AG09319 (cell line): ENCODE measurements at places on chromosomes 7 and 10.

- DNase-seq = no peak
Measured at GRCh38 chr10:133098426-133099124, 10.9 kb downstream of the ADGRA1 start.

DNA sequence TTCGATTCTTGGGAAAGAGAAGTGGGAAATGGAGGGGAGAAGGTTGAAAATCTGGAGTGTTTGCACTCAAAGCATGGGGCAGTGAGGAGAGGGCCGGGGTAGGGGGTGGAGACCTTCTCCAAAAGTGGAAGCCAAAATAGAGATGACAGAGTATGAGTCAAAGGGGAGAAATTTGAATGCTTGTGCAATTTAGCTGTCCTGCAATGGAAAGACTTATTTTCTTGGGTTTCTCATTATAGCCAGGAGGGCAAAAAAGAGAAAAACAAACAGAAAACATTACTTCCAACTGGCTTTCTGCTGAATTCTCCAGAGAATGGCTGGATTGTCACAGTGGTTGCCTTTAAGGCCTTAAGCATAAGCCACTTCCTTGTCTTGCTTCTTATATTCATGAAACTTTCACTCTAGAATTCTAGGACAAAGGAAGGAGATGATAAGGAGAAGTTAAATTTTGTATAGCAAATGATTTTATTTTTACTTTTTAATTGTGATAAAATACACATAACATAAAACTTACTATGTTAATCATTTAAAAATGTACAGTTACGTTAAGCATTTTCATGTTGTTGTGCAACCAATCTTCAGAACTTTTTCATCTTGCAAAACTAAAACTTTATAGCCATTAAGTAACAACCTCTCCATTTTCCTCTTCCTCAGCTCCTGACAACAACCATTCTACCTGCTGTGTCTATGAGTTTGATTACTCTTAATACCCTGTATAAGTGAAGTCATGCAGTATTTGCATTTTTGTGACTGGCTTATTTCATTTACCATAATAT lies 100.2 kb downstream of the GPR85 start:
- DNase-seq = peak; percentile 23

DNA sequence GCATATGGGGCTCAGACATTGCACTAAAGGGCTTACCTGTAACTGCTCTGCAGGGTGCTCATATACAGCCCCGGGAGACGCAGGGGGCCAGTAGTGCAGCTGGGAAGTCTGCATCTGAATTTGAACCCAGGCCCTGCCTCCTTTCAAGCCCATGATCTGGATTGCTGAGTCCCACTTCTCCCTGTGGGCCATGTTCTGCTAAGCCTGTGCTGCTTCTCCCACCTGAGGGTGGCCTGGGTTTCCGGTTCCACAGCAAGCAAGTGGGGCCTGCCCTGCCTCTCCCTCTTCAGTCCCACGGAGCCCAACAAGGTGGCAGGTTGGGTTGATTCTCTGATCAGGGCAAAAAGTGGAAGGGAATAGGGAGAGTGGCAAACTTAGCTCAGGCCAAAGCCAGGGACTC lies 56.6 kb upstream of the GDF10 start:
- DNase-seq = no peak

GRCh38 chr7:1134951-1135350 lies 25.0 kb downstream of the ZFAND2A start:
- no peak for DNase-seq

- DNase-seq = no peak
Measured at GRCh38 chr10:78000956-78001472, 28.3 kb downstream of the POLR3A start.

- no peak for DNase-seq
Measured at GRCh38 chr7:100547872-100548271, 8.9 kb downstream of the AGFG2 start.

- DNase-seq = no peak
Measured at GRCh38 chr7:91912494-91912893, 28.2 kb upstream of the AKAP9 start.

DNA sequence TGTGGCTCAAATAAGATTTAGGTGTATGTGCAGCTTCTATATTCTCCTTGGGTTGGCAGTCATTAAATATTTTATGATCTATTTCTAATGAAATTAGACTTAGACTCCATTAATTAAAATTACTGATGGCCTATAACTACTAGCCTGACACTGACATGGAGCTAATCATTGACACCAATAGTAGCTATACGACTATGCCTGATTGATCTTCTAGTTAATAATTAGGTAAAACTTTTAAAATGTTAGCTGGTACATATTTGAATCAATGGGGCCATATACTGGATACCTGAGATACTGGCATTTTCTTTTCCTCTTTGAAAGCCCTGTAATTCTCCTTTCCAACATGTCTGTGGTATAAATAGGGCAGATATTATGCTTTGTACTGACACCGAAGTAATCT lies 14.4 kb downstream of the WEE2 start:
- DNase-seq = no peak

DNA sequence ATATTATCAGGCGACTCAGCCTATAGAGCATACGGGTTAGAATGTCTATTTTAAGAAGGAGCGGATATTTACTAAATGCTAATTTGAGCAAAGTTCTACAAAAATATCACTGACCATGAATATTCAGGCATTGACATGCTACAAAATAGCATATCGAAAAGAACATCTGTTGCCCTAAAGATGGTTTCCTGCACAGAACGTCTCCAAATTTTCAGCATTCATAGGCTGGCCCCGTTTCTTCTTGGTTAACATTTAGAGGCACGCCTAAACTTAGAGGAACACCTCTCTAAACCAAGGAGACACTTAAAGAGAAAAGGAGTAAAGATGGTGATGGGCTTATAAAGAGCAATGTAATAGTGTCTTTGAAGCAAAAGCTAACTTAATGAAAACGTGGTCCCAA lies 1.3 kb upstream of the MINPP1 start:
- no peak for DNase-seq

- no peak for DNase-seq
Measured at GRCh38 chr10:49393757-49394156, 2.1 kb downstream of the DRGX start.

DNA sequence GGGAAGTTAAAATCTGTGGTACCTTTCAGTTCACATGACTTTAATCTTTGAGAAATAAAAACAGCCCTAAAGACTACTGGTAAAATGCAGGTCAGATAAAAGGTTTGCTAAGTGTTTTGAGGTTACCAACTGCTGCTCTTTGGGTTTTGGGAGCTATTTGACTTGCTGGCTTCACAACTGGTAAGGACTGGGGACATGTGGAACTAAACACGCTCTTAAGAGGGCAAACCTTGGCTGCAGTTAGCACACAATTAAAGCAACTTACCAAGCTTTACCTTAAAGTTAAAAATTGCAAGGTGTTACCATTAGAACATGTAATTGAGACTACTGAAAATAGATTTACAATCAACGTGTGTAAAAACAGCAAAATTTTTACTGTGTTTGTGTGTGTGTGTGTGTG lies 220.2 kb downstream of the PHF14 start:
- DNase-seq = no peak

- peak; percentile 83 for DNase-seq
Measured at GRCh38 chr10:103895411-103896186, 22.4 kb downstream of the STN1 start.

DNA sequence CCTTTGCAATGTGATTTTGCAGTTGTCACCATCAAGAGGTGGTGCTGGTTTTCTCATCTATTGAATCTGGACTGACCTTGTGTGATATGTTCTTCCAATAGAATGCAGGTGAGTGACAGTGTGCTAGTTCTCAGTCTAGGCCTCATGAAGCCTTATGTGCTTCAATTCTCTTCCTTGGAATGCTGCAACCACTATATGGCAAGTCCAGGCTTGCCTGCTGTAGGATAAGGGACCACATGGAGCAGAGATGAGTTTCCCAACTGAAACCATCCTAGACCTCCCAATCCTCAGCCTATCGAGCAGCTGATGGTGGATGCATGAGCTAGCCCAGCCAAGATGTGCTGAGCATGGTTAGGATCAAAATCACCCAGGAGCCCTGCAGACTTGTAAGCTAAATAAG lies 32.6 kb upstream of the ARHGAP21 start:
- no peak for DNase-seq

GRCh38 chr7:154431045-154431444 lies 378.8 kb downstream of the DPP6 start:
- DNase-seq = no peak

GRCh38 chr7:135664046-135664589 lies 1.8 kb downstream of the STMP1 start:
- DNase-seq = no peak

- no peak for DNase-seq
Measured at GRCh38 chr7:150390205-150390604, 11.1 kb downstream of the ZNF775 start.

- no peak for DNase-seq
Measured at GRCh38 chr7:79334841-79335240, 118.6 kb downstream of the MAGI2 start.

DNA sequence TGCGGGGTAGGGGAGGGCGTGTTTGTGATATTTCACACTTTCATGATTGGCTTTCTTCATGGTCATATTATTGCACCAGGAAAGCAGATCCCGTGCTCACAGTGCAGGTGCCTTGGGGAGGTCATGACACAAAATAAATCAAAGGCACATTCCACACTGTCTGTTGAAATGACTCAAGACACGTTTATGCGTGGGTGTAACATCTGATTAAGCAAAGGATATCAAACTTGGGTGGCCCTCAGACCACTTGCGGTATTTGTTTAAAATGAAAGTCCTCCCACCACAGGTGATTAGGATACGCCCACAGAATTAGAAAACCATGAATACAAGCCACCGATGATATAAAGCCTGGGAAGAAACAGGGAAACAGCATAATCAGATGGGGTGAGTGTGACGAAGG lies 51.1 kb downstream of the SVIL start:
- DNase-seq = no peak

GRCh38 chr7:151920488-151920887 lies 35.8 kb upstream of the GALNTL5 start:
- DNase-seq = no peak

GRCh38 chr7:28236560-28236959 lies 56.0 kb upstream of the JAZF1 start:
- no peak for DNase-seq

- DNase-seq = no peak
Measured at GRCh38 chr7:68980011-68980410, 618.3 kb upstream of the AUTS2 start.

DNA sequence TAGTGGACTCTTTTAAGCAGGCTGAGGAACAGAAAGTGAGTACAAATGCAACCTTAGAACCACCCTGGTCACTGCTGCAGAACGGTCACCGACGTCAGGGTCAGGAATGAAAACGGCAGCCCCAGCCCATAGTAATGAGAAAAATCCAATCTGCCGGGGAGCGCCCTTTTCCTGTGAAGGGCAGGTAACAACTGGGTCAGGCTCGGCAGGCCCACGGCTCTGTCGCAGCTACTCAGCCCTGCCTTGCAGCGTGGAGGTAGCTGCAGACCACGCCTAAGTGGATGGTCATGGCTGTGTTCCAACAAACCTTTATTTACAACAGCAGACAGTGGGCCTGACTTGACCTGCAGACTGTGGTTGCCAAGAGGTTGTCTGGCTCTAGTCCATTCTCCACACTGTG lies 563.2 kb downstream of the DNAJB6 start:
- no peak for DNase-seq

GRCh38 chr7:28579571-28579970 lies 167.3 kb downstream of the CREB5 start:
- no peak for DNase-seq

GRCh38 chr7:95549818-95550529 lies 46.3 kb downstream of the PDK4 start:
- DNase-seq = peak; percentile 8

DNA sequence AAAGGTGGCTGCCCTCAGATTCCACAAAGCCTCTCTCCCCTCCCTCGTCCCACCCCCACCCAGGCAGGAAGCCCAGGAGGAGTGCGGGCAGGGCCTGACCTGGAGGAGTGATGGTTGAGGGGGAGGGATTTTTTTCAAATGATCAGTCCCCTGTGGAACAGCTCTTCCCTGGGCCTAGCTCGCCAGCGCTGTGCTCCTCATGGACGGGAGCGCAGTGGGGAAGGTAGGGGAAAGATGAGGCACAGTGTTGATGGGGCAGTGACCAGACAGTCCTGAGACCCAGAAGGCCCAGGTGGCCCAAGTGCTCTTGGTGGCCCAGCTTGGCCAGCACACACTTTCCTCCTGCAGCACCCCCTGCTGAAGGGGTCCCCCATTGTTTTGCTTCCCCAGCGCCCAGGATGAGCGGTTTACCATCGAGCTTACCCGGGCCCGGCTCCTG lies 8.5 kb downstream of the SAP25 start:
- no peak for DNase-seq

- DNase-seq = no peak
Measured at GRCh38 chr7:33634606-33635005, 270.7 kb upstream of the BMPER start.

GRCh38 chr7:55078465-55079372 lies 59.9 kb downstream of the EGFR start:
- DNase-seq = no peak

DNA sequence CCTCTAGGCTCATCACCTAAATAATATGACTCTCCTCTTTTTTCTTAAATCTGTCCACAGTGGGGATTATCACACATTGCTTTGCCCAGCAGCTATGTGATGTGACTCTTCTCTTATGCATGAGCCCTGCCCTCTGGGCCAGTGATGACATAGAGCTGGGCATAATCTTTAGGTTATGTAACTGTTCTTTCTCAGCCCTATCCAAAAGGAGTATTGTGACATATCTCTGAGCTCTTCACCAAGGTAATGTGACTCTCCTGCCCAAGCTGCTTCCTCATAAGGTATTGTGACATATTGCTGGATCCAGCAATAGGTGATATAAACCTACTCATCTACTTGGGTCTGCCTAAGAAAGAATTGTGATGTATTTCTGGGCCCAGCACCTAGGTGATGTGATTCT lies 37.7 kb upstream of the ZNF107 start:
- DNase-seq = no peak

GRCh38 chr10:4246881-4247358 lies 461.9 kb upstream of the KLF6 start:
- DNase-seq = peak; percentile 68

- DNase-seq = no peak
Measured at GRCh38 chr7:16753102-16753931, at the start of gene TSPAN13. Gene TSPAN13, plus strand, starts transcription at chr7:16753755. Its CDS starts 213 bp downstream, at chr7:16753968.

- no peak for DNase-seq
Measured at GRCh38 chr7:130290745-130291144, 2.2 kb upstream of the CPA4 start.

DNA sequence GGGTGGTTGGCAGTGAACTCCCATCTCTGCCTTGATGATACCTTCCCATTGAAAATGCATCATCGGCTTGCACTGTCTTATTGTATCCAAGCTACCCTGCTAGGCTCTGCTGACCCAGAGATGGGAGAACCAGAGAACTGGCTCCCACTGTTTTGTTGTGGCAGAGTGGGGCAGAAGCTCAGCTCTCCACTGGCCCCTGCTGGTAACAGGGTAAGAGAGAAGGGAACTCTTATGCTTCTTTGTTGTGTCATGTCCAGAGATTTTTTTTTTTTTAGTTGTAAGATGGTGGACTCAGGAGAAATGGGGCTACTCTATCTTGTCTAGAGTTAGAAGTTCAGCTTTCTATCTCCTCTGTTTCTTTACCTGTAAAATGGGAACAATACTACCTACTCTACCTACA lies 100.5 kb upstream of the SDK1 start:
- no peak for DNase-seq

GRCh38 chr10:18659819-18660535 lies 746 bp downstream of the ARL5B start:
- no peak for DNase-seq

GRCh38 chr7:1928645-1929348 lies 258.7 kb downstream of the ELFN1 start:
- no peak for DNase-seq
